Stimulated activated CD8-positive, alpha-beta memory T cell treated with anti-CD3 and anti-CD28 coated beads, Interleukin-15, amount 100 ng/mL, for 1 hour (primary cell): ENCODE measurements at places on chromosomes 1 and 21.

- DNase-seq = no peak
Observed at GRCh38 chr1:119739150-119739549, 27.4 kb downstream of the PHGDH start.

GRCh38 chr1:960363-961131, at the start of gene KLHL17:
Gene KLHL17, plus strand, starts transcription at chr1:960584. Its CDS starts 110 bp downstream, at chr1:960694.
- DNase-seq = peak; percentile 51

- DNase-seq = no peak
Observed at GRCh38 chr21:35376406-35377135, 327.5 kb upstream of the RUNX1 start.

DNA sequence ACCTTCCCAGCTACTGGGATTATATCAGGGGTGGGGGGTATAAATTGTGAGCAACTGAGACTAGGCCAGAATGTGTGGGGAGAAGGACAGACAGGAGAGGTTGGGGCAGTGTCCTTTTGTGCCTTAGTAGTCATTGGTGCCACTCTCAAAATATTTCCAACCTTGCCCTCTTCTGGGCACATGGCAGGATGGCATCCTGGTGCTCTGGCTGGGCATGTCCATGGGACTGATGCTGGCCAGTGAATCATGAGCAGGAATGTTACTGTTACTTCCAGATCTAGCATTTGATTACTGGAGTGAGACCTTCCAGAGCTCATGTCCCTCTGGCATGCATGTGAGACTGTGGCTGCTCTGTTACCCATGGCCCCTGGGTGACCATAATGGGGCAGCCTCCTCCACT, 151.2 kb downstream of the MATN1 start:
- no peak for DNase-seq

- no peak for DNase-seq
Observed at GRCh38 chr1:50852889-50853288, 107.2 kb downstream of the FAF1 start.

DNA sequence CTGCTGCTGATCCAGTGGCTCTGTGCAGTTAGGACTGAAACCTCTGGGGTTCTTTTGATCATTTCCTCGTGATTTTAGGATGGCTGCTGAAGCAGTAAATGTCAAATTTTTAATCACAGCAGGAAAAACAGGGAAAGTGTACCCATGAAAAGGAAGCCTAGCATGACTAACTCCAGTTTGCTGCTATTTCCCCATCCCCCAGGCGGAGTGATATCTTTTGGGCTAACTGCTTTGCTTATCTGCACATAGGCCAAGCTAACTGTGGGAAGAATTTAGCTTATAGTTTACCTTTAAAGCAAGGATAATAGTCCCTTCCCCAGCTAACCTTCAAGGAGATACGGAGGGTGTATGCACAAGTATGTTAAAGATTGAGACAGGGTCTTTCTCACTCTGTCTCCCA, 149.8 kb upstream of the TNR start:
- no peak for DNase-seq

GRCh38 chr1:37317870-37318467, 156.4 kb upstream of the ZC3H12A start:
- DNase-seq = no peak

GRCh38 chr1:61659061-61659460, 65.9 kb downstream of the TM2D1 start:
- DNase-seq = no peak

DNA sequence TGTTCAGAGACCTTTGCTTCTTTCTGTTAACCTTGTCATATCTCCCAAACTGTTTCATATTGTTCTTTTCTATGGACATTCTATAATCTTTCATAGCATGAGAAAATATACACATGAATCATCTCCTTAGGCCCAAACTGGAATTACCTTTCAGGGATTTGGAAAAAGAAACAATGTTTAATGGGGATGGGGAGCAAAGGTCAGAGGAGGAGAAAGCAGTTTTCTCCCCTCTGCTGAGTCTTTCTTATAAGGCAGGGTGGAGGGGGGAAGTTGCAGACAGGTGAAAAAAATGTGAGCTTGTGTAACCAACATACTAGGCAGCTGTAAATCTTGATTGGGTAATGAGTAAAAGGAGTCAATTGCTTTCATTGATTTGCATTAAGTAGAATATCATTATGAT, 164.1 kb downstream of the BRINP2 start:
- no peak for DNase-seq

DNA sequence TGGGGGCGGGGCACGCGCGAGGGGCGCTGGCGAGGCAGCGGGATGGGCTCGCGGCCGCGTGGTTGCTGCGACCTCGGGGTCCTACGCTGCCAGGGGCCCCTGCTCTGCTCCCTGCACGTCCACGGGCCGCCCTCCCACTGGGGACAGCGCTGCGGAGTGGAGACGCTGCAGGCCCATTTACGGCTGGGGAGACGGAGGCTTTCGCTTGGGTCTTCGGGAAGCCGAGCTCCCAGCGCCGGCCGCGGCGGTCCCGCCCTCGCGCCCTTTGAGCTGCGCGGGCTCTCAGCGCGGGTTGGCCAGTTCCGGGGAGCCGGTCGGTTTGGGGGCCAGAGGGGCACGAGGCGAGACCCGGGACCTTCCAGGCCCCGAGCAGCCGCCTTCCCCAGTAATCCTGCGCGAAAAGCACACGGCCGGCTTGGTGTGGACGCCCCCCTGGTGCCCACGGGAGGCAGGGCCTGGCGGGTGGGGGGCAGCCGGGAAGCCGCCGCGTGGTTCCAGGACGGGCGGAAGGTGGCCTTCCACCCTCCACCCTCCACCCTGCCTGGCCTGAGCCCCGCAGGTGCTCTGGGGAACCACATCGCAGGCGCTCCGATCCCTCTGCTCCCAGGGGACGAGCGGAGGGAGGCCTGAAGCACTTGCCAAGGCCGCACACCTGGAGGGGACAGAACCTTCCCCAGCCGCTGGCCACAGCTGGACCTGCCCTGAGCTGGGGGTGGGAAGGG, 570 bp upstream of the PEX10 start:
- DNase-seq = no peak

DNA sequence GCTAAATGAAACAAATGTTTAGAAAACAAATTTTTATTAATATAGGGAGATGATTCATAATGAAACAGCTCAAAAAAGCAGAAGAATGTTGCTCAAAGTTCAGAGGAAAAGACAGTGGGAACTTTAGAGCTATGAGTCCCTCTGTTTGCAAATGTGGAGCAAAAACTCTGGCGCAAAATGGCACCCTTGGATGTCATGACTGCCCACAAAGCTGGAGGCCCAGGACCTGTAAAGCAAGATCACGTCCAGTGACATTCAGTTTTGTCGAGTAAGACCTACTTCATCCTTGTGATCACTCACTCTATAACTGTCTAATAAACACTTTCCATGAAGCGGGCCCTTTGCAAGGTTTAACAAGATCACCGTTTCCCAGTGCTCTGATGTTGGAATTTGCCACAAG, 9.1 kb upstream of the EXO1 start:
- no peak for DNase-seq

DNA sequence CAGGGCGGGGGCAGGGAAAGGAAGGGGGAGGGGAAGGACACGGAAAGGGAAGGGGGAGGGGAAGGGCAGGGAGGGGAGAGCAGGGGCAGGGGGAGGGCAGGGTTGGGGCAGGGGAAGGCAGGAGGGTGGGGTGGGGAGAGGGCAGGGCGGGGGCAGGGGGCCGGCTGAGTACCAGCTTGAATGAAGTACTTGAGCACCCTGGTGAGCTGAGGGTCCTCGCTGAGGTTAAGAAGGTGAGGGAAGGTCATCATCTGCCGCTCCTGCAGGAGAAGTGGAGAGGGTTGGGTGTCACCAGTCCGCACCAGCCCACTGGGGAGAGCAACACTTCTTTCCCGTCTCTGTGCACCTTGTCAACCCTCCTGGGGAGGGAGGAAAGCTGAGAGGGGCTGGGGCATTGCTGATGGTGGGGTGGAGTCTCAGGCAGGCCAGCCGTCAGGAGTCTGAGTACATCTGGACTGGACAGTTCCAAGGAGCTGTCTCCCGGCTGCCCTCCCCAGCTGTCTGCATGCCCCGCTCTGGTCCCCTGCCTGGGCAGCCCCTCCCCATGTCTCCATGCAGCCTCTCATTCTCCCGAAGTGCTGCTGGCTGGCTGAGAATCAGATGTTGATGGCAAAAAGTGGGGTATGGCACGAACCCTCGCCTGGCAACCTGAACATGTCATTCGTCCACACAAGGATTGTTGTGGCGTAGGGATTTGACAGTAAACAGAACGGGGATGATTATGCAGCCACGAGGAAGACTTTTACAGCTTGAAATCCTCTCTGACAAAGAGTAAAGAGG, 70.0 kb downstream of the SCCPDH start:
- DNase-seq = no peak

DNA sequence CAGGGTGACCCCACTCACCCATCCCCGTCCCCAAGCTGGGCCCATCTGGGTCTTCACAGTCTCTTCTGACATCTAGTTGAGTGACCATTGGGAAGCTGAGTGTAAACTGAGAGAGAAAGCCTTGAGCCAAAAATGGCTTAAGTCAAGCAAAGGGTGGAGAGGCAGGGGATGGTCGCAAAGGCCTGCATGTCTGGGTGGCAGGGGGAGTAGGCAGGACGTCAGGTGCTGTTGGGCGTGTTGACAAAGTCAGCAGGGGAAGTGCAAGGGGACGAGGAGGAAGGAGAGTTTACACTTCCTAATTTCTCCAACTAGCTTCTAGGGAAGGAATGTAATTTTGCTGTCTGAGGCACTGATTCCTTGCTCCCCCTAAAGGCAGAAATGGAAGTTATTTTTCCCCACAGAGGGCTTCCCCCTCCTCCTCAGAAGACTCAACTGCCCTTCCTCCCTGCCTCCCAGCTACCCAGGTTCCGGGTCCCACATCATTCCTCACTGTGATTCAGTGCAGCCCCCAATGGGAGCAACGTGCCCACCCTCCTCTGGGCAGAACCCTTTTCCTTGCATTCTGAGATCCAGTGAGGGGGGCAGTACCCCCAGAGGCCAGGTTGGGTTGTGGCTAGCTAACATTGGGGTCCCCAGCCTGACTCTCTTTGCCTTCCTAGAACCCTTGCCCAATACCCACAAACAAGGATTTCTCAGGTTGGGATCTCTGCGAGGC, 1.2 kb upstream of the ADORA1 start:
- no peak for DNase-seq

DNA sequence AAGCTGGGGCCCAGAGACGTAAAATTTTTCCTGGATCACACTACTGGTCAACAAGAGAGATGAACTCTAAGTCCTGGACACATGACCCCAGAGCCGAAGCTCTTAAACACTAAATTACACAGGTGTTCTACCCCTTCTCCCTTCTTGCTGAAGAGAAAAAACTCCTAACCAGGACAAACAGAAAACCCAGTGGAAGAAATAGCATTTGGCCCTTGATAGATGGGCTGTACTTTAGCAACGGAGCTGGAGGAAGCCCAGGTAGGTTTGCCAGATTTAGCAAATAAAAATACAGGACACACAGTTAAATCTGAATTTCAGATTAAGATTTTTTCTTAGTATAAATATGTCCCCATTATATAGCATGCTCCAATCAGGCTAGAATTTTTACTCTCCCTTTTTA, 72.7 kb downstream of the DIRAS3 start:
- DNase-seq = no peak

DNA sequence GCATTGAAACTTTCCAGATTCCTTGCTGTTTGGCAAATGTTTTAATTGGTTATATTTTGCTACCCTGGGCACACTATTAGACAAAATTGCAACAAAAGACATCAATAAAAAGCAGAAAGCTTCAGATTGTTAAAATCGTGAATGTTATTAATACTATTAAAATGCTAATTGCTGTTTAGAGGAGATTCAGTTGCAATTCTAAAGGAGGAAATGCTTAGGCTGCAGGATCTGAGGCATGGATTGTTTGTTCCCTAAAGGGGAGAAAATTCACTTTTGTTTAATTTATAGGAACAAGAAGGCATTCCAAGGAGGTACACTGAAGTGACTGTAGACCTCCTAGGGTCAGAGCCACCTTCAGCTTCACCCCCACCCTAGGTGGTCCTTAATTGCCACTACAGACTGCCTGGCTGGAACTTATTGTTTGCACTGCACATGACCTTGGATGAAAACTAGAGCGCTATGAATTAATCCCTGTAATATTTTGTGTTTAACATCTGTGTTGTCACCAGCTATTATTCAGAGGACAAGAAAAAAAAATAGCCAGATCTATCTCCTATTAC, 1266.9 kb upstream of the ADGRL2 start:
- no peak for DNase-seq

GRCh38 chr1:160217481-160218051, 12.4 kb downstream of the PEA15 start:
- DNase-seq = no peak

GRCh38 chr1:40684669-40685068, 6.8 kb upstream of the NFYC start:
- no peak for DNase-seq

DNA sequence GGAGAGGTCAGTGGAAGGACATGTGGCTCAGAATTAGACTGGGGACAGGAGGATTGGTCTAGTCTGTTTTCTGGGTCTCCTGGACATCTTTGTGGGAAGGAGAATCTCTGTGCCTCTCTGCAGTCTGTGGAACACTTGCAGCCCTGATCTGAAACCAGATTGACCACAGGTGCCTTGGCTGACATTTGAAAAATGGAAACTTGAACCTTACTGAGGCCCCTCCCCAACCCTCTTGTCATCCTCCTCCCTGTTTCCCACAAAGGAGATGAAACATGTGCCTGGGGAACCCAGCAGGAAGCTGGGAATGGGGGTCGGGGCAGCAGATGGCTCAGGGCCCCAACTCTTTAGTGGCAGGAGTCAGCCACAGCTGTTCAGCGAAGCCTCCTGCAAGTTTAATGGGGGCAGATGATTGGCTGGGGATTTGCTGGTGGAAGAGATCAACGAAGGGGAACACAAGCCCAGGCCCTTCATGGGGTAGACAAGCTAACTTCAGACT, 18.1 kb downstream of the VASH2 start:
- no peak for DNase-seq

DNA sequence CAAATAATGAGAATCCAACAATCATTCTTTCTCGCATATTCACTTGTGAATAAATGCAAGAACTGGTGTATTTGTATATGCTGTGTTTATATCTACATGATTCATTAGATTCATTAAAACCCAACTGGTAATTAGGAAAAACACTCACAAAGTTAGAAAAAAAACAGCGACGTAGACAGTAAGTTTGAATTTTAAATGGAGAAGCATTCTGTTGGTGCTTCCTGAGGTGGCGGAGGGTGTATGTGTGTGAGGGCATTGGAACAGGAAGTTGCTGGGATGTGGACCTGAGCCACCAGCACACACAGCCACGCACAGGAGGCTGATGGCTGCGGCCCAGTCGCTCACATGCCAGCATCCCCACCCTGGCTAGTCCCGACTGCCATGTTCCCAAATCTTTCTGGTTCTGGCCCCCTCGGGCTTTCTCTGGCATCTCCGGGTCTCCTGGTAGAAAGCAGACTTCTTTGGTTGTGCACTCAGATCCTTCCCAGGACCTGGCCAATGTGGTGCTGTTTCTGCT, 121.6 kb upstream of the IRF2BP2 start:
- no peak for DNase-seq
